Activated naive CD4-positive, alpha-beta T cell (primary cell): ENCODE measurements at places on chromosomes 6 and 20.

GRCh38 chr20:61041481-61041880 lies 210.6 kb upstream of the CDH4 start:
- DNase-seq = no peak

GRCh38 chr20:8803941-8804340 lies 264.9 kb upstream of the PLCB4 start:
- no peak for DNase-seq

DNA sequence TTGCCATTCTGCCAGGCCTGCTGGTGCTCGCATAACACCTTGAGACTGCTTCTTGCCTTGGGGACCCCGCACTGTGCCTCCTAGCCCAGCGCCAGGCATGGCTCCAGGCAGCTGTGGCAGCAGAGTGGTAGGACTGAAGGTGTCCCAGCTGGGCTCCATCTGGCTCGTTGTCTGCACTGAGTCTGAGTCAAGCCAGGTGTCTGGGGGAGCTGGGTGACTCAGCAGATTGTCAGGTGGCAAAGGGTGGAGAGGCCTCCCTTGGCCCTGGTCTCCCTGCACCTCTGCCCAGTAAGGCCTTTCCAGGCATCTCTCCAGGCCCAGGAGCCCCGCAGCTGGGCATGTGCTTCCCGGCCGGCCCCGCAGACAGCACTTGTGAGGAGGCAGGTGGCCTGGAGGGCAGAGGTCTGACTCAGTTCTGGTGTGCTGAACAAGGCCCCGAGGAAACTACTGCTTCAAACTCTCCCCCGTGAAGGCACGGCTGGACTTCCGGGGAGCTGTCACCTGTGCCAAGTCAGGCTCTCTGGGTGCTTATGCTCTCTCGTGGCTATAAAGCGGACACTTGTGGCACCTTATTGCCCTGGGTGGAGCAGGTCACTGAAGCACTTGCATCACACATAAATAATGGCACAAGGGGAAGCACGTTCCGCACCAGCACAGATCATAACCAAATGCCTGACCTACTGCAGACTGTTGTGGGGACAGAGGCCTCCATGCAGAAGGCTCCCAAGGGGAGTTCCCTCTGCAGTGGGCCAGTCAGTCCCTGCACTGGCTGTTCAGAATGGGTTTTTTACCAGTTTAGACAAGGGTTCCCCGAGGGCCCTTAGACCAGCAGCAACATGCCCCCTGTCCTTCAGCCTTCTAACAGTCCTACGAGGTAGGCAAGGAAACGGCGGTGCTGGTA lies 27.5 kb downstream of the FOXC1 start:
- no peak for DNase-seq

- no peak for DNase-seq
These were observed 200.2 kb upstream of the ID4 start for GRCh38 chr6:19637010-19637409.

DNA sequence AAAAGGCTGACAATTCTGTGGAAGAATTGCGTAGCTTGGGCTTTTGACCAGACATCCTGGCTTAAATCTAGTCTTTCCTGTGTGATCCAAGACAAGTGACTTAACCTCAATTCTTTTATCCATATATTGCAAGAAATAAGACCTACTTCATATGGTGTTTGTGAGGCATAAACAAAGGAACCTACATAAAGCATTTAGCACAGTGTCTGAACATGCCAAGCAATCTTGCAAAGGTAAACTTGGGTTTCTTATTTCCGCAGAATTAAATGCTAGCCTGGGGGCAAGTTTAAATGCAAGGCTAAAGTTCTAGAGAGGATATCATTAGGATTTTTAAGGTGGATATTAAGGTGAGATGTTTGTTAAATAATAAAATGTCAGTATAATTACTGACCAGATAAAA lies 47.9 kb downstream of the HDDC2 start:
- DNase-seq = no peak

- no peak for DNase-seq
These were observed 82.7 kb upstream of the DUSP22 start for GRCh38 chr6:209432-210103.

GRCh38 chr20:62485062-62485700 lies 9.4 kb upstream of the GATA5 start:
- DNase-seq = no peak
